Mucosa of gallbladder (tissue), 1 donor: ENCODE measurements at places on chromosomes 1 and 21.

DNA sequence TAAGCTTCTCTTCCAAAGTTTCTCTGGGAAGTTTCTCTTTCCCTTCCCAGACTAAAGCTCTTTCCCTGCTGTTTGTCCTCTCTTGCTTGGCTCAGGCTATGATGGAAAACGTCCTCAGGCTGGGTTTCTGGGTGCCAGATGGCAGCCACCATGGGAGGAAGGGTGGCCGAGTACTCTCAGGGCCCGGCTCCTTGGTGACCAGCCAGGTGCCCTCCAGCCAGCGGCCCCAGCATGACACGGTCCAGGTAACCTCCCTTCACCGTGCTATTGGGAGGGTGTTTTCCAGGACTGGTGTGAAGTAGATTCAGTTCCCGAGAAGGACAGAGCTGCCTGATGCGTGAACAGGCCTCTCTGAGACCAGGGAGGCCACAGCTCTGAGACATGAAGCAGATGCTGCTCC, 60.3 kb downstream of the KIF26B start:
- DNase-seq: no peak

DNA sequence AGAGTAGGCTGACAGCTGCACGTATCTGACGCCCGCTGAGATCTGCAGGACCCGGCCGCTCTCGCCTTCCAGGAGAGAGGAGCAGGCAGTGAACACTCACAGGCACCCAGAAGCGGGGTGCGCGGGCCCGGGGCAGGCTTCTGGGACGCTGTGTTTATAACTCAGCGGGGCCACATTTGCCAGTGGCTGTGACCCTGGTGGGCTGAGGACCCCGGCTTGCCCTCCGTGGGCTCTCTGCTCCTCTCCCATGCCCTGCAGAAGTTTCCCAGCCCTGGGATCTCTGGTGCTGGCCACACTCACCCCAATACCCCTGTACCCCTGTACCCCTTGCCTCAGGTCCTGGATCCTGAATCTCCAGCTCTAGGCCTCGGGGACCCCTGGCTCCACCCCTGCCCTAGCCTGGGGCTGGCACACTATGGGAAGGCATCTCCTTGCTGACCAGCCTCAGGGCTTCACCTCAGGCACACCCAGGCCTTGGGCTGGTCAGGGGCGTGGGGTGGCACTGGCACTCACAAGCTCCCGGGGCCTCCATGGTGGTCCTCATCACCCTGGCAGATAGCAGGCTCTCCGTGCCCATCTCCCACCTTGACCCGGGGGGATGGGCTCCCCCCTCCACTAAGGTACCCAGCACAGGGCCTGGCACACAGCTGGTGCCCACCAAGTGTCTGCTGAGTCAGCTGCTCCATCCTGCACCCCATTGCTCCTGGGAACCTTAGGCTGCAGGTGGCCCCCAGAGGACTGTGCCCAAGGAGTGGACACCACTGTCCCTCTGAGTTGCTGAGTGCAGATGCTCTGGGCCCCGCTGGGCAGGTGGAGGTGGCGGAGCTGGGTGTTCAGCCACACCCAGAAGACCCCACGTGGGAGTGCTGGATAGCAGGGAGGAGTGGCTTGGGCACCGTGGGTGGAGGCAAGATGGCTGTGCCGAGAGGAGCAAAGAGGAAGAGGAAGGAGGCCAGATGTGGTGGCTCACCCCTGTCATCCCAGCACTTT, 32.4 kb downstream of the MORN1 start:
- DNase-seq: no peak

DNA sequence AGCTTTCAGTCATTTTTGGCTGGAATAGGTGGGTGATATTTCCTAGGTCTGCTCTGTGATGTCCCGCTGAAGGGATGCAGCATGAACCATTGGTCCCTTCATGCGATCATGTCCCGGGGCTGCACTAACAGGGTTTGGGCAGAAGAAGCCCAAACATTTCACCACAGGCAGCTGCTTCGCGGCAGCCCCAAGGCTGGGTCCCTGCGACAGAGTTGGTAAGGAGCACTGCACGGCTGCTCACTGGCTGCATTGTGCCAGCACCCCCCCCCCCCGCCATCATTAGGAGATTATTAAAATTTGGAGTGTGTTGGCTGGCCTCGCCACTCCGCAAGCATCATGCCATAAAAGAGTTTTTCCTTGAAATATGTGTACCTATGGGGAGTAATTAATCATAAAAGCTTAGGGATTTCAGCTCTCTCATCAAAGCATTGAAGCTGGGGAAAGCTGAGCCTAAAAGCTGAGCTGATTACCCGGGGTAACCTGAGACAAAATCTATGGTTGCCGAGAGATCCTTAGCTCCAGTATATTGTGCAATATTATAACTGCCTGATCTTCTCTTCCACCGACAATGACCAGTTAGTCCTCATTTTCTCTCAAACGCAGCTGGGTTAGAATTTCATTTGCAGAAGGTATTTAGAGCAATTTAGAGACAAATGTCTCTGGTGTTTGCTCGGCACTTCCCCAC, 62.5 kb downstream of the PEX14 start:
- no peak for DNase-seq

DNA sequence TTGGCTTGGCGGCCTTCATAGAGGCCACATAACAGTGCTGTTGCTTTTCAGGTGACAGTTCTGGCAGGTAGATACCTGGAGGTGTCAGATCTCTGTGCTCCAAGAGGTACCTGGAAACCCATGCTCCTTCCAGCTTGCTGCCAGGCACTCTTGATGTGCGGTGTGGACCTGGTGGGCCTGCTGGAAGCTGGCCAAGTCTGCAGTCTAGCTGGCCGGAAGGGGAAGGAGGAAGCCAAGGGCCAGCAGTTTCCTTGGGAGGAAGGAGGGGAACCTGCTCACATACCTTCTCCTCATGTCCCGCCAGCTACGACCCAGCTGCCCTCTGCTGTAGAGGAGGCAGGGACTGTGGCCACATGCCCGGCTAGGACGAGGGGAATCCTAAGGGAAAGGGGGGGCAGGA, 166.4 kb upstream of the AJAP1 start:
- DNase-seq: no peak

DNA sequence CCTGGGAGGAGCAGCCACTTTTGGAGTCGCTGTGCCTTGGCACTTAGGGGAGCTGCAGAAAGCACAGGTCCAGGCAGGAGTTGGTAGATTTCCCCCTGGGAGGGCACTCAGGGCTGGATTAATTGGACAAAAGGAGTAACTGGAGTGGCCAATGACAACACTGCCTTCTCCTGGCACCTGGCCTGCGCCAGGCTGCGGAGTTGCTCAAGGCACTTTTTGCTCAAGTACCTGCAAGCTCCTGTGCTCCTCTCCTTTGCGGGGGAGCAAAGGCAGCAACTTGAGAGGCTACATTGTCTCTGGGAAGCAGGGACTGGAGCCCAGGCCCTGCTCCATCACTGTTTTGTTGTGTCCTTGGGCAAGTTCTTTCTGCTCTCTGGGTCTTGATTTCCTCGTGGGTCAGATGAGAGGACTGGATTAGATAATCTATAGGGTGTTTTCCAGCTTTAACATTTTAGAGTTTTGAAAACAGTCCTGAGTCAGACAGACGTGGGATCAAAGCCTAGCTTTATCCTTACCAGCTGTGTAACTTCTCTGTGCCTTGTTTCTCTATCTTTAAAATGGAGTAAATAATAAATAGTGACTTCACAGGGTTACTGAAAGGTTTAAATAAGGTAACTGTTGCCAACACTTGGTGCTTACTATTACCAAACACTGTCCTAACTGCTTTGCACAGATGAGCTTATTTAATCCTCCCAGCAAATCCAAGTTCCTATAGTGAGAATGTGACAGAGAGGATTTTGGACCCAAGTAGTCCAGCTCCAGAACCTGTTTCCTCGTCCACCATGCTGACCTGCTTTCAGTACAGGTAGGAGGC, 18.0 kb upstream of the GRHL3 start:
- DNase-seq: no peak

DNA sequence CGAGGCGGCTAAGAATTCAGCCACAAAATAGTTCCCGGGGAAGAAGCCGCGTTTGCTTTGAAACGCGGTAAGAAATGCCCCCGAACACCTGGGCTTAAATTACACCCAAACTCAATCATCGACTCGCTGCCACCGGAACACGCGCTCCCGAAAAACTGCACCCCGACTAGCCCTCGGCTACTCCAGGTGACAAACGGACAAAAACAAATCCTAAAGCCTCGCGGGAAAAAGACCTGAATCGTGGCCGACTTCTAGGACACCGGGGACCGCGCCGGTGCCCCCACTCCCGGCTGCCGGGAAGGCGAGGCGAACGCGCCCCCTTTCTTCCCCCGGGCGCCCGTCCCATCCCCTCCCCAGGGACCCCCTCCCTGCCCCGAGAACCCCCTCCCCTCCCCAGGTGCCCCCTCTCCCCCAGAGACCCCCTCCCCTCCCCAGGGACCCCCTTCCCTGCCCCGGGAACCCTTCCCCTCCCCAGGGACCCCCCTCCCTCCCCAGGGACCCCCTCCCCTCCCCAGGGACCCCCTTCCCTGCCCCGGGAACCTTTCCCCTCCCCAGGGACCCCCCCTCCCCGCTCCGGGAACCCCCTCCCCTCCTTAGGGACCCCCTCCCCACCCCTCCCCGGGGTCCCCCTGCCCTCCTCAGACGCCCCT, 628 bp downstream of the C1orf159 start:
- no peak for DNase-seq

GRCh38 chr1:3993619-3994375, 93.7 kb upstream of the C1orf174 start:
- no peak for DNase-seq

- DNase-seq: no peak
Measured at GRCh38 chr1:115426231-115426771, 88.3 kb upstream of the NGF start.

DNA sequence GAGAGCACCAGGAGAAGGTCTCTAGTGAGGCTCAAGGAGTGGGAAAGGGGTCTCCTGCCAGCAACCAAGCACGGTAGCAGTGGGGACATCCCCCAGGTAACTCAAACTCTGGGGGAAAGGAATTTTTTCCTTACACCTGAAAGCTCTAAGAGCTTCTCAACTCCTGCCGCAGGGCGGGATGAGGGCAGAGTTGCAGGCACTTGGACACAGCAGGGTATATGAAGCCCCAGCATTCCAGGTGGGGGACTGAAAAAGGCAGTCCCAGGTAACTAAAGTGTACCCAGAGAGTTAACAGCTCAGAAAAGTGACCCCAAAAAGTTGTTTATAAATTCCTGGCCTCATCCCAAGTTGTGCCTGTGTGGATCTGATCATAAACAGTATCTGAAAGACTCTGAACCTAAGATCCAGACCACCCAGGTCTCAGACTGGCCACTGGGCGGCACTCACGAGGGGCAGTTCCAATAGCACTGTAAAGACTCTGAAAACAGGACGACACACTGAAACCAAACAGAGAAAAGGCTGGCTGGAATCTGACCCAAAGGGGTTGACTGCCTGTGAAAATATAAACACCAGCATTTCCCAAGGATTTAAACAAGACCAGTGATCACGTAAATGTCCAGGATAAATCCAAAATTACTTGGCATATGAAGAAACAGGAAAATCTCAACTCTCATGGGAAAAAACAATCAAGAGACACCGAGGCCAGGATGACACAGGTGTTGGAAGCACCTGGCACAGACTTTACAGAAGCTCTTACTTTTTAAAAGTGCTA, 47.5 kb downstream of the HSF2BP start:
- DNase-seq: peak; percentile 70

GRCh38 chr1:53288002-53288789, 39.7 kb downstream of the LRP8 start:
- no peak for DNase-seq

GRCh38 chr1:21451212-21451611, 11.3 kb downstream of the NBPF3 start:
- no peak for DNase-seq

- no peak for DNase-seq
Measured at GRCh38 chr1:76510672-76511557, 356.4 kb upstream of the ST6GALNAC5 start.

DNA sequence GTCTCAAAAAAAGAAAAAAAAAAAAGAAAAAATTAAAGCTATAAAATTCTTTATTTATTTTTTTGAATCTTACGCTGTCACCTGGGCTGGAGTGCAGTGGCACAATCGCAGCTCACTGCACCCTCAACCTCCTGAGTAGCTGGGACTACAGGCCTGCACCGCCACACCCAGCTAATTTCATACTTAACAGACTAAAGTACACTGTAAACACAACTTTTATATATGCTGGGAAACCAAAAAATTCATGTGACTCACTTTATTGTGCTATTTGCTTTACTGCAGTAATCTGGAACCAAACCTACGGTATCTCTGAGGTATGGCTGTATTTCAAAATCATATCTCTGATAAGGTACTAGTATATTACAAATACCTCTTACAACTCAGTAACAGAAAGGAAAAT, 40.3 kb downstream of the HSF2BP start:
- DNase-seq: no peak

GRCh38 chr1:1858382-1859086, 32.4 kb downstream of the GNB1 start:
- DNase-seq: peak; percentile 75

DNA sequence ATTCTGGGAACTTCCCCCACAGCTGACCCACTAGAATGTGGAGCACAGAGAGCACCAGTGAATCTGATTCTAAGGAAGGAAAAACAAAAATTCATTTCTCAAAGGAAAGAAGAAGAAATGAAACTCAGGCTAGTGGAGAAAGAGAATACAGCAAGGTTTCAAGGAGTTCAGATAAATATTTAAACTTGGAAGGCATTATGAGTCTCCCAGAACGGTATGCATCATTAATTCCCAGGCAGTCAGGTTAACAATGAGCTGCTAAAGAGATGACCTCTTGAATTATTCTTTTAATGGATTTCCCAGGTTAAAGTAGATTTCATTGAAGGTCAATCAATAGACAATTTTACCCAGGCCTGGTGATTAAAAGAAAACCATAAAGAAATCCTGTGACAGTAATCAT, 103.6 kb upstream of the KAZN start:
- no peak for DNase-seq

- no peak for DNase-seq
Measured at GRCh38 chr21:33931799-33932390, 16.3 kb upstream of the ATP5PO start.

- no peak for DNase-seq
Measured at GRCh38 chr21:39597595-39597994, 15.1 kb upstream of the B3GALT5 start.
